NCI-H2171 treated with DMSO at 0.1 percent for 48 hours (cell line): ENCODE measurements at places on chromosomes 7 and 10.

DNA sequence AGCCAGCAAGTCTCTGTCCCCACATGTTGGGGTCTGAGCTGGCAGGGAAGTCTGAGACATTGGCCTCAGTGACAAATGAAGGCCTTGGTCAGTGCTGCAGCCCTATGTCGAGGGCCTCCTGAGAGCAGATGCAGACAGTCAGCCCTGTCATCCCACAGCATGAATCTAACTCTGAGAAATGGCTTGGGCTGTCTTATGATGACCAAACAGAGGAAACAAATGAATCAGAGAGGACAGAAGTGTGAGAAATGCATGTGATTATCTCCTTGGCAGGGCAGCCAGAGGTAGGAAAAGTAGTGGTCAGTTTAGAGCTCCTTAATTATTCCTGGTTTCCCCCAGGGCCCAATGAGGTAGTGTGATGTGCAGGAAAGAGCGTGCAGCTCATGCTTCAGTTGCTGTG is 287.6 kb downstream of the SORCS3 start:
- DNase-seq, result no peak

GRCh38 chr10:124494046-124494807 is 32.6 kb downstream of the LHPP start:
- no peak for DNase-seq

DNA sequence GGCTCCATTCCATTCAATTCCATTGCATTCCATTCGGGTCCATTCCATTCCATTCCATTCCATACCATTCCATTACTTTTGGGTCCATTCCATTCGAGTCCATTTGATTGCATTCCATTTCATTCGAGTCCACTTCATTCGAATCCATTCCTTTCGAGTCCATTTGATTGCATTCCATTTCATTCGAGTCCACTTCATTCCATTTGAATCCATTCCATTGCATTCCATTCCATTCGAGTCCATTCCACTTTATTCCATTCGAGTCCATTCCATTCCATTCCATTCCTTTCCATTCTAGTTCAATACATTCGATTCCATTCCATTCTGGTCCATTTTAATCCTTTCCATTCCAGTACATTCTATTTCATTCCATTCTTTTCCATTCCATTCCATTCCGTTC is 334.0 kb downstream of the ZNF33B start:
- DNase-seq, result no peak

- no peak for DNase-seq
Observed at GRCh38 chr10:103739039-103739764, 116.2 kb downstream of the SH3PXD2A start.

DNA sequence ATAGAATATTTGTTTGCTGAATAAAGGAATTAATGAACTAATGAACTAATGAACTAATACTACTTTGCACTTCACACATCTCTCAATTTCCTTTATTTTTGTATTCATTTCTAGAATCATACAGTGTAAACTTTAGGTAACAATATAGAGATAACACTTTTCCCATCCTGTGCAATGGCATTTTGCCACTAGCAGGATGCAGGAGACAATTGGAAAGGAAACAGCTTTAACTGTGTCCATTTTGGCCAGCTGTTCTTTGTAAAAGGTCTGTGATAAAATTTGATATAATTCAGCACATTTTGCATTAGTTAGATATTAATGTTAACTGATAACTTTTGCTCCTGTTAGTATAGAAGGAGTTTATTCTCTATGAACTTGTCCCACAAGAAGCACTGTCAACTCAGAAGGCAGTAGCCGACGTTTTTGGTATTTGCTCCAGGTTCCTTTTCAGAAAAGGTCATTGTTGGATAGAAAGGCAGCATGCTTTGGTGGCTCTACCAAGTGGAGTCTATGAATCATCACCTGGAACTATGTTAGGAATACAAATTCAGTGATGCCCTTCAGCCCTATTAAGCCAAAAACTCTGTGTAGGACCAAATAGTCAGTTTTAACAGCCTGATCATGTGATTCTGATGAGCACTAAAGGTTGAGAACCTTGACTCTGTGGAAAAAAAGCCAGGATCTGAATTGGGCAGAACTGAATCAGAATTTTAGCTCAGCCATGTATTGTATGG is 86.6 kb downstream of the NRG3 start:
- DNase-seq, result no peak

GRCh38 chr10:6654571-6654970 is 74.5 kb upstream of the PRKCQ start:
- DNase-seq, result no peak

DNA sequence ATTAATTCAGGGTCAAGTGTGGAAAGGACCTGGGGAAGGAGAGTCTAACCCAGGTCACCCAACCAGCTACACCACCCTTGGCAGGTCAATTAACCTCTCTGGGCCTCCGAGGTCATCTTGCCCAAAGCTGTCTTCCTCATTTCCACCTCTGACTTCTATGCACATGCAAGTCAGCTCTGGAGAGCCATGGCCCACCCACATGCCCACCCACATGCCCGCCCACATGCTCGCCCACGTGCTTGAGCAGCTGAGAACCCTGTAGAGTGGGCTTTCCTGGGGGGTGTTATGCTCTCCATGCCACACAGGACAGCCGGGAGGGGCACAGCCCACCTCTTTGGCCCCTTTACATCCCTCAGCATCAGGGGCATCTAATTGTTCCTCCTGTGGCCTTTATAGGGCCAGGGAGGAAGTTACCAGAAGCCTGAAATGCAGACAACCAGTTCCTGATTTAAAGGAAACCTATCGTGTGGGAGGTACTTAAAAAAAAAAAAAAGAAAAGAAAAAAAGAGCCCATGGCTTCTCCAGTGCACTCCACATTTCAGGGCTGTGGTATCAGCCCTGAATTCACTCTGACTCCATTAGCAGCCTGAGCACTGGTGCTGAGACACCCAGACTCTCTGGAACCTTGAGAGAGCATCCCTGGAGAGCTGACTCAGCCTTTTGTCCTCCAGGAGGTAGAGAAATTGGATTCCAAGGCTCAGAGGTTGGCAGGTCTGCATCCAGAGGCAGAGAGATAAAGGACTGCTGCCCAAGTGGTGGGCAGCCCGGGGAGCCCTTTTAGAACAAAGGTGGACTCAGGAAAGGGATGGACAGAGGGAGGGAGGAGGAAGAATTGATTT is 176.2 kb upstream of the ZMIZ1 start:
- DNase-seq, result peak; percentile 27

DNA sequence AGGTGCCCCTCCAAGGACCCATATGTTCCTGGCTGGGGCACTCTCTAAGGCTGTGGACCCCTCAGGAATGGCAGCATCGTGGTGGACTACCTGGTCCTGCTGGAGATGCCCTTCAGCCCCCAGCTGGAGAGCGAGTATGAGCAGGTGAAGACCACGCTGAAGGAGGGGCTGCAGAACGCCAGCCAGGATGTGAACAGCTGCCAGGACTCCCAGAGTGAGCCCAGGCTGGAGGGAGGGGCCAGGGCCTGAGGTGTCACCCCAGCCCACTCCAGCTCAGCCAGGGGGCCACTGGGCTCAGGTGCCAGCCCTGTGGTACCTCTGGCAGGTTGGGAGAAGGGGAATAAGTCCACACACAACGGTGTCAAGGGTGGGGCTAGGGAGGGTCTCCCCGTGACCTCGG is 4.7 kb upstream of the MUC12 start:
- no peak for DNase-seq

DNA sequence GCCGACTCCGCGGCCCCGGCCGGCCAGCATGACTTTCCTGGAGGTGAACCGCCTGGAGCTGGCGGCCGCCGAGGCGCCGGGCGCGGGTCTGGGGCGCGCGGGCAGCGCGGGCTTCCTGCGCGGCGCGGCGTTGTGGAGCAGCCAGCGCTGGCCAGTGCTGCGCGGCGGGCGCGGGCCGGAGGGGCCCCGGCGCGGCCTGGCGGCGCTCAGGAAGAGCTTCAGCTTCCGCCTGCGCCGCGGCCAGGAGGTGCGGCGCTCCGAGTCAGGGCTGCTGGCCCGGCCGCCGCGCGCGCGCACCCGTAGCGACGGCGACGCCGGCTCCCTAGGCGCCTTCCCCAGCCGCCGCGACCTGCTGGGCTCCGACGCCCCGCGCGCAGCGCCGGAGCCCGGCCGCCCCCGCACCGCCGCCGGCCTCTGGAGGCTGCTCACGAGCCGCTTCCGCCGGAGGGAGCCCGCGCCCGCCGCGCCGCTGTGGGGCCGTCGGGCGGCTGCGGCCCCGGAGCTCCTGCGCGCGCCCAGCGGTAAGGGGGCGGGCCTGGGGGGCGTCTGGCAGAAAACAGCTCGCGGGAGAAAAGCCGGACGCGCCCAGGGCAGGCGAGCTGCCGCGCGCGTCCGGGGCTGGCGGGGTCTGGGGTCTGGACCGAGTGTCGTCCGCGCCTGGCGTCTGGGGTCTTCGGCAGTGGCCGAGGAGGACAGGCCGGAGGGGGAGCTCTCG is 29.0 kb downstream of the AGAP3 start:
- no peak for DNase-seq

GRCh38 chr10:130111852-130112180 is 1.2 kb upstream of the C10orf143 start:
- no peak for DNase-seq

GRCh38 chr7:154903083-154903731 is 99.7 kb downstream of the PAXIP1 start:
- no peak for DNase-seq

GRCh38 chr7:96499532-96499931 is 177.6 kb upstream of the SLC25A13 start:
- DNase-seq, result no peak

- DNase-seq, result no peak
Observed at GRCh38 chr10:47036771-47037170, 125.5 kb downstream of the PTPN20 start.

DNA sequence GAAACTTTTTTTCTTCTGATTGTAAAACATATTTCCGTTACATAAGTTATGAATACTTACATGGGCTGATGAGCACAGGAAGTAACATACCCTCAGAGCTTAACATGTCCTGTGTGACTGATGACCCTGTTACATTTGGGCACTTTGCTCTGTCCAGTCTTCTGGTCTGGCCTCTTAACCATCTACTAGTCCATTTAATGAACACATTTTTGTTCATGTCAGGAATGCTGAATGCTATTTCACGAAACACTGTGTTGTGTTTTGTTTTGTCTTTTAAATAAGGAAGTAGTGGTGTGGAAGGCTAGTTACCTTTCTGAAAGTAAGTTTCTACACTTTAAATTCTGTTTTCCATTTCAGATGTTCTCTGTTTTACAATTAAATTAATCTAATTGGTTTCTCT is 77.7 kb downstream of the RBM33 start:
- DNase-seq, result no peak

- DNase-seq, result no peak
Observed at GRCh38 chr7:84144480-84144879, 50.1 kb downstream of the SEMA3A start.

DNA sequence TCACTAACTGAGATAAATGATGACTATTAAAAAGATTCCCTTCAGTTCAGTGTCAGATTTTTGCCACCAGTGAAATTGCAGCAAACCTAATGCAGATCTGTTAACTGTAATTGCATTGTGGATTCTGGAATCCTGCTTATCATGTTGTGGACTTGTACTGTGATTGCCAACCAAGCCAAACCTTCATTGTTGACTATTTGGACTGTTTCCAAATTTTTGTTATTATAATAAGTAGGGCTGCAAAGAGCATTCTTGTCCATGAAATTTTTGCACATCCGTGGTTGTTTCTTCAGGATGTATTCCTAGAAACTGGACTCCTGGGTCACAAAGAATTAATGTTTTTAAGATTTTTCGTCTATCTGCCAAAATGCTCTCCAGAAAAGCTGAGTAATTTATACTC is 281.6 kb upstream of the ZMIZ1 start:
- no peak for DNase-seq

GRCh38 chr7:82740246-82740848 is 296.8 kb upstream of the CACNA2D1 start:
- DNase-seq, result peak; percentile 65

GRCh38 chr10:22386503-22386902 is 41.2 kb downstream of the SPAG6 start:
- DNase-seq, result no peak

DNA sequence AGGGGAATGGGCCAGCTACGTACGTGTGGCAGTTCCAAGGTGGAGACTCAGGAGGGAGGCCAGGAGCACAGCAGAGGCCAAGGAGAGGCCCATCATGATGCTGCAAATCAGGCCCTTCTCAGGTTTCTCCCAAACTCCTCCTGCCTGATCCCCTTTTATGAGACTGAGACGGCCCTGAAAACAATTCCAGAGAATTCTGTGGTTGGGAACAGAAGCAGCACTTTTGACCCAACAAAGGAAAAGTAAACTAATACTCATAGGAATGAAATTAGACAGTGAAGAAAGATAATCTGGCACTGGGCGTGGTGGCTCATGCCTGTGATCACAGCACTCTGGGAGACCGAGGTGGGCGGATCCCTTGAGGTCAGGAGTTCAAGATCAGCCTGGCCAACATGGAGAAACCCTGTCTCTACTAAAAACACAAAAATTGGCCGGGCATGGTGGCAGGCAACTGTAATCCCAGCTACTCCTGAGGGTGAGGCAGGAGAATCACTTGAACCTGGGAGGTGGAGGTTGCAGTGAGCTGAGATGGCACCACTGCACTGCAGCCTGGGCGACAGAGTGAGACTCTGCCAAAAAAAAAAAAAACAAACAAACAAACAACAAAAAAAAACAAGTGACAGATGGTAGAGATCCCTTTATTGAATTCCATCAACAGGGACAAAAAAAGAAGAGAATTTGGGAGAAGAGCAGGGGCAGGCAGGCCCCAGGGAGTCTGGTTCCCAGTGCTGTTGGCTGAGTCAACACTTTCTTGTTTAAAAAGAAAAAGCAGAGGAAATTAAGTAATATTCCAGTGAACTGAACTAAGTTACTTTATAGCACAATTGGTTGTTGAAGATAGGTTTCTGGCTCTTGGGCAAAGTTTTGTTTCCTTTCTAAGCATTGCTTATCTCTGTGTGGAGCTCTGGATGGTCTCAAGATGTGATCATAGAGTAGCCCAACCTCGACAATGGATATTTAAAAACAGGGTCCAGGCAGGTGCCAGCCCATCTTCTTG is at the start of gene CCL26:
Gene CCL26 (minus strand): TSS at position 131 of the 997 bp plus-strand sequence. CDS start 35 bp downstream, at position 96.
- DNase-seq, result peak; percentile 10

- no peak for DNase-seq
Observed at GRCh38 chr10:115604627-115605026, 511.5 kb downstream of the ATRNL1 start.

- DNase-seq, result no peak
Observed at GRCh38 chr10:94412449-94412848, 10.1 kb downstream of the TBC1D12 start.

GRCh38 chr7:100865938-100866728 is 1.1 kb upstream of the TRIP6 start:
- DNase-seq, result peak; percentile 77

DNA sequence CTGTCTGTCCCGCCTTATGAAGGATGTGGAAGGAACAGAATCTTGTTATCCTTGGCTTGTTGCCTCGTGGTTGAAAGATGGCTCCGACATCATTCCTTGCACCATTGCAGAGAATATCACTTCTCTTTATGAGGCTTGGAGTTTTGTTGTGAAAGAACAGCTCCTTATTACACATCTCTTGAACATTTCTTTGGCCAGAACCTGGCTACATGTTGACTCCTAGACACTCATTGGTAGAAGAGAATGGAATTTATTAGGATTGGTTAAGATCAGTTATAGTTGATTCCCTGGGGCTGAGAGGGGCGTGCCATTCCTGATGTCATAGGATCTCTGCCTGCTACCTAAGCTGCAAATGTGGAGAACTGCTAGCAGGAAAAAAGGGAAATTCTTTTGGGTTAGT is 180.5 kb upstream of the CTBP2 start:
- DNase-seq, result no peak
